Esophagus squamous epithelium (tissue), 5 donors: ENCODE measurements at places on chromosomes 7 and 10. TPM values are rescaled to one million over a fixed set of nuclear protein-coding genes. Genes with fewer than 3 reads are reported as not detected.

- no peak for DNase-seq
- no peaks in the 10 kb centered on the region for H3K27me3 ChIP-seq
- peaks cover 46% of the 10 kb centered on the region for H3K36me3 ChIP-seq
- no peak overlapping the region for H3K27ac ChIP-seq
Measured at GRCh38 chr7:149226840-149227494, 12.5 kb upstream of the ZNF212 start.

DNA sequence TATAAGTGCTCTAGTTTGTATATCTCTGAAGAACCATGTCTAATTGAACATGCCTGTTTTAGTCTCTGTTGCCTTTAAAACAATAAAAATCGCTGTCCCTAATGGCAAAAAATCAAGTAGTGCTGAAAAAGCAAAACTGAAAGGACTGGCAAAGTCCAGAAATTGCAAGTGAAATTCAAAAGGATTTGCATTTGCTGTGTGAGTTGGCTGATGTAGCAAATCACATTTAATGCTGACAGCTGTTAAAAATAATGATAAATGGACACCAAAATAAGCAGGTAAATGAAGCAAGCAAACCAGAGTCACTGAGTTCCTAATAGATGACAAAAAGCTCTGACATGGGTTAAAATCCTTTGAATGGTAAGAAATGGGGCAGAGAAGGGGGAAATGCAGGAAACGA is 874.1 kb downstream of the GRM8 start:
- H3K4me3 ChIP-seq = no peak overlapping the region
- H3K27ac ChIP-seq = no peak overlapping the region
- H3K4me1 ChIP-seq = no peaks in the 10 kb centered on the region
- H3K27me3 ChIP-seq = no peaks in the 10 kb centered on the region
- H3K36me3 ChIP-seq = no peaks in the 10 kb centered on the region

DNA sequence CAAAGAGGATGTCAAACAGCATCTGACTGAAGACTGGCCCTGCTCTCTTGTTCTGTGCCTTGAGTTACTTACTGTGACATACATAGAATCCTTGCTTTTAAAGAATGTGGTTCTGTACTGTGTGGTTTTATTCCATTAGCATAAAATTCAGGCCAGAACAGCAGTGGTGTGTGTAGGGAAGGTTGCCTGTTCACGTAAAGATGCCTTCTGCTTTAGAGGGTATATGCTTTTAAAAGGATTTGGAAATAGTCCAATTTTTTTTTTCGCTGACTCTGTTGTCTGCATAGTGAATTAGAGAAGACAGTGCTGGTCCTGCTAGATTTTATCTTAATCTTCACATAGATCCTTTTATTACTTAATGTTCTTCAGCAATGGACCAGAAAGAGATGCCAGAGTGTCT is 470.8 kb upstream of the SEMA3A start:
- H3K27ac ChIP-seq = no peak overlapping the region
- H3K27me3 ChIP-seq = no peaks in the 10 kb centered on the region
- no peaks in the 10 kb centered on the region for H3K4me1 ChIP-seq
- DNase-seq = no peak

GRCh38 chr10:34716958-34717357 is 98.1 kb downstream of the PARD3 start:
- no peaks in the 10 kb centered on the region for H3K27me3 ChIP-seq
- H3K36me3 ChIP-seq = no peaks in the 10 kb centered on the region

Gene ETV1
- 10.0 TPM for total RNA-seq
